T follicular helper cell (primary cell): ENCODE measurements at places on chromosomes 3 and 15.

DNA sequence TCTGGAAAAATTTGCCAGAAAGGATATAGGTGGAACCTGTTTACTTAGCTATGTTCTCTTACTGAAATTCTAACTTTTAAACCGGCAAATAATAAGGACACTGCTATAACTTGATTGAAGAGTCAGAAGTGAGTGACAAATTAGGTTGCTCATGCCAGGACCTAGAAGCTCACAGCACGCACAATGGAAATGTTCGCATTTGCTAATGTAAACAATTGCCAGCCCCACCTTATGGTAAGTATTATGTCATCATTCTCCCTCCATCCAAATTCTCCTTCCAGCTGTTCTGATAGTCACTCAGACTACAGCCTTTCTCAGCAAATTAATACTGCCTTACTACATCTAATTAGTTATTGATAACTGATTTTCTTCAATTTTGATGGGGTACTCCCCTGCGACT, 4.8 kb upstream of the STXBP5L start:
- no peak for DNase-seq

- no peak for DNase-seq
Observed at GRCh38 chr3:170056710-170057454, 19.1 kb downstream of the GPR160 start.

DNA sequence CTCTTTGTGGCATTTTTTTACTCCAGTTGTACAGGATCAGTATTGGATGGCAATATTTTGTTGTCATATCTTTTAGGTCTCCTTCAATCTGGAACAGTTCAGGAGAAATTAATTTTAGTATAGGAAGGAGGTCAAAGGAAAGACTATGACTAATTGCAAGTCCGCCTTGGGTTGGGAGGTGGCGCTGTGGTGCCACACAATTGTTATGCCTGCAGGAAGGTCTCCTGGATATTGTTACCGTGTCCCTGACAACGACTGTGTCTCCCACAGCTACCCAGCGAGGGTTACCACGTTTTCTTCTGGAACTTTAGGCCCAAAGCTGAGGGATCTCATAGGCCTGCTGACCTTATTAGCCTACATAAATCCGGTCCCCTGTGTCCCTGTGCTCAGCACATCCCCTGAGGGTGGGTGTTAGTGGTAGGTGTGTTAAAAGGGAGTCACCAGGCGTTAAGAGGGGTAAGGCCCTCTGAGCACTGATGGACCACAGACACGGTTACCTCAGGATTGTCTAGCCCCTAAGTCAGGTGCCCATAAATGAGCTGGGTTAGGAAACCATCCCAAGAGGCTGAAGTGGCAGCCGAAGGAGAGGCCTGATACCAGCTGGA, 31.5 kb downstream of the KCNAB1 start:
- peak; percentile 30 for DNase-seq

- DNase-seq, result no peak
Observed at GRCh38 chr3:122014741-122015140, 7.3 kb downstream of the ILDR1 start.

DNA sequence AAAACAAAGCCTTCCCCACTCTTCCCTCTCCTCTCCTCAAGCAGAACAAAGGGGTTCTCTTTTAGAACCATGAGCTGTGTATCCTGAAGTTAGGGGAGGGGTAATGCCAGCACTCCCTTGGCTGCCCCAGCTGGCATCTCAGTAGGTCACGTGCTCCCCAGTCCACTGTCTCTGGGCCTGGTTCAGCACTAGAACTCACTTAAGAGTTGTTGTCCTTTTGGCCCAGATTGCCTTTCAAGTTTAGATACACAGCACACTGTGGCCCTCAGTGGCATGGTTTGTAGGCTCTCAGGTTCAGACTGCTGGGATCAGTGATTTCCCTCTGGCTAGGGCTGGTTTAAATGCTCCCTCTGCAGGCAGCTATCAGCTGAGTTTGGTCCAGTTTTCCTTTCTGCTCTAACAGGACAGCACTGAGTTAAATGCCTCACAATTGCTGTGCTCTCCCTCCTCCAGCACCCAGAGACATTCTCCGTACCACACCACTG, 188.4 kb upstream of the ST8SIA2 start:
- no peak for DNase-seq

DNA sequence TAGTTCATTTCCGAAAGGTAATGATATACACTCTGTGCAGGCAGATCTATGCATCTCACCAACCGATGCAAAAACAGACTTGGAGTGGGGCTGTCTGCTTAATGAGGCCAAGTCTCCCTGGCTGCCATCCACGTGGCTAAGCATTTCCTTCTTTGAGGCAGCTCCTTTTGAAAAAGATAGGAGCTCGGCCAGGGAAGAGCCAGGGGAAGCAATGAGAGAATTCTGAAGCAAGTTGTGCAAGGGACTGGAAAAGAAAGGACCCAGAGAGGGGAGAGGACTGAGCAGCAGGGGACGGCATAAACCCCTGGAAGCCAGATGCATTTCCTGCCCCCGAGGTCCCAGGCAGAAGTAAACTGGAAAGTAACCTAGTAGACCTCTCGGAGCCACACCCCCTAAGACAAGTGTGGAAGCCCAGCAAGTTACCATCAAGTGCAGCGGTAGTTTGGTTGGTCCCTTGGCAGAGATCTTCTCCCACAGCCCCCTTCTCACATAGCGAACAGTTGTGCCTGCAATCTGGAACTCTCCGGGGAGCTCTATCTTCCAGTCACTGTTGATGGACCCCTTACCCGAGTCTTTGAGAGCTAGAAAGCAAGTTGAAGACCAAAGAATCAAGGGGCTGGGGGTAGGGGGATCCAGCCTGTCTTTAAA, 288.2 kb downstream of the ADAMTS17 start:
- no peak for DNase-seq

GRCh38 chr3:106577241-106577640, 708.4 kb upstream of the CBLB start:
- DNase-seq, result no peak

DNA sequence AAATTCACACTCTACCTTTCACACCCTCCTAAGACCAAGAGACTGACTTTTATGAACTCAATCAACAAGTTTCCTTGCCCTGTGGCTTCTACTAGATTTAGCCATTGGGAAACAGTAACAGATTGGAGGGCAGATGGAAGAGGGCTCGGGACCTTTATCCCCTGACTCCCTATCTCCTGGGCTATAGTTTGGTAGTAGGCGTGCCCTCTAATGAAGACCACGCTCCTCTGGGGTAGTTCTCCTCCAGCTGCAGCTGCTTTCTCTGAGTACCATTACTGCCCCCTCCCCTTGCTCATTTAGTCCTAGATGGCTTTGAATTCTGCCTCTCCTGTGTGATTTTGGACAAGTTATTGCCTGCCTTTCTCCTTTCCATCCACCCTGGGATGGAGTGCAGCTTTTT, 33.3 kb downstream of the FMN1 start:
- no peak for DNase-seq

- DNase-seq, result no peak
Observed at GRCh38 chr3:141047168-141047567, 4.0 kb upstream of the SPSB4 start.

DNA sequence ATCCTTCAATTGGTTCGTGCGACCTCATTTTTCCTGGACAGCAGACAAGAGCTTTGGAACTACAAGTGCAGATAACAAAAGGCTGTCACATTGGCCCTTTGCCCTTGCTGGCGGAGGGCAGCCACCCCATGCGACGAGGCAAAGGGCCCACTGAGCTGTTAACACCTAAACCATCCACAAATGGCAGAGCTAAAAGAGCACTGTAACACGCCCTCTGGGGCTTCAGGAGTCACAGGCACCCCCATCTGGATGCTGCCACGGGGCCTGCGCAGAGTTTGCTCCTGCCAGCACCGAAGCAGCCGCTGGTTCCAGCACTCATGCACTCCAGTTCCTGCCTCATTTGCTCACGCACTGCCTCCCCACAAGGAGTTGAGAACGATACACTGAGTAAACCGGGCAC, 524.9 kb downstream of the ZNF385D start:
- no peak for DNase-seq

- DNase-seq, result no peak
Observed at GRCh38 chr15:88348579-88349230, 92.2 kb upstream of the NTRK3 start.

- DNase-seq, result no peak
Observed at GRCh38 chr3:14780927-14781507, 37.7 kb upstream of the FGD5 start.
